HT1080 (cell line): ENCODE measurements at places on chromosomes 5 and 9. TPM values are rescaled to one million over a fixed set of nuclear protein-coding genes. Genes with fewer than 3 reads are reported as not detected.

GRCh38 chr5:130065617-130066016, 161.4 kb downstream of the CHSY3 start:
- no peak for DNase-seq

GRCh38 chr5:180649297-180650039, at the start of gene FLT4:
Gene FLT4 (minus strand): TSS chr5:180649600. CDS start chr5:180649545, 55 bp downstream.
- DNase-seq = no peak

- DNase-seq = no peak
Measured at GRCh38 chr9:127406799-127407491, 10.0 kb downstream of the SLC2A8 start.

- DNase-seq = peak; percentile 32
Measured at GRCh38 chr9:91532325-91532724, 108.7 kb upstream of the NFIL3 start.

DNA sequence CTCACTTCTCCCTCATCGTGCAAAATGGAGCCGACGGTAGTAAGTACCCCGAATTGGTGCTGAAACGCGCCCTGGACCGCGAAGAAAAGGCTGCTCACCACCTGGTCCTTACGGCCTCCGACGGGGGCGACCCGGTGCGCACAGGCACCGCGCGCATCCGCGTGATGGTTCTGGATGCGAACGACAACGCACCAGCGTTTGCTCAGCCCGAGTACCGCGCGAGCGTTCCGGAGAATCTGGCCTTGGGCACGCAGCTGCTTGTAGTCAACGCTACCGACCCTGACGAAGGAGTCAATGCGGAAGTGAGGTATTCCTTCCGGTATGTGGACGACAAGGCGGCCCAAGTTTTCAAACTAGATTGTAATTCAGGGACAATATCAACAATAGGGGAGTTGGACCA, 979 bp downstream of the PCDHGA12 start:
- DNase-seq = no peak

GRCh38 chr9:21770871-21771560, 31.4 kb upstream of the MTAP start:
- DNase-seq = peak; percentile 81

DNA sequence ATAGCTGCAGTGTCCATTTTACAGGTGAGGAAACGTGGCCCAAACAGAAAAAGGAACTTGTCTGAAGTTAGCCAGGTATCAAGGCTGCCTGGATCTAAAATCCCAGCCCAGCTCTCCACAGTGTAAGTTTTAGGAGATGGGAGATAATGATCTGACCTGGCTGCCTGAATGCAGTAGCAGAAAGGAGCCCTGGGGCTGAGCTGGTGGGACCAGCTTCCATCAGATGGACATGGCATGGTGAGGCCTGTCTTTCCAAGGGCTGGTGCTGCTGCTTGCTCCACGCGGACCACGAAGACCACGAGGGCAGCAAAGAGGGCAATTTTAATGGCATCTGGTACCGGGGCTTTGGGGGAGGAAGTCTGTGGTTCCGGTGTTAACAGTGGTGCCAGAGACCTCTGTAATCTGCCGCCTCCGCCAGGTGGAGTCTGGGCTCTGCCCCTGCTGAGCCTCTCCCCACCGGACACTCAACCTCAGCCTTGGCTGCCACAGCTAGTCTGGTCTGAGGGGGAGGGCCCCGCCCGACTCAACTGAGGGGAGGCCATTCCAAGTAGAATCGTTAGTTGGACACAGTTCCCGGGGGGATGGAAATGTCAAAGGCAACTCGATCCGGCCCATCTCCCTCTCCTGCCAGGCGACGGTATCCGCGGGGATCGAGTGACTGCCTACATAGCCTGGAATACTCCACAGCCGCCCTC, 650 bp downstream of the MYORG start:
- peak; percentile 60 for DNase-seq

GRCh38 chr5:113056988-113057387, 80.4 kb downstream of the DCP2 start:
- DNase-seq = no peak

DNA sequence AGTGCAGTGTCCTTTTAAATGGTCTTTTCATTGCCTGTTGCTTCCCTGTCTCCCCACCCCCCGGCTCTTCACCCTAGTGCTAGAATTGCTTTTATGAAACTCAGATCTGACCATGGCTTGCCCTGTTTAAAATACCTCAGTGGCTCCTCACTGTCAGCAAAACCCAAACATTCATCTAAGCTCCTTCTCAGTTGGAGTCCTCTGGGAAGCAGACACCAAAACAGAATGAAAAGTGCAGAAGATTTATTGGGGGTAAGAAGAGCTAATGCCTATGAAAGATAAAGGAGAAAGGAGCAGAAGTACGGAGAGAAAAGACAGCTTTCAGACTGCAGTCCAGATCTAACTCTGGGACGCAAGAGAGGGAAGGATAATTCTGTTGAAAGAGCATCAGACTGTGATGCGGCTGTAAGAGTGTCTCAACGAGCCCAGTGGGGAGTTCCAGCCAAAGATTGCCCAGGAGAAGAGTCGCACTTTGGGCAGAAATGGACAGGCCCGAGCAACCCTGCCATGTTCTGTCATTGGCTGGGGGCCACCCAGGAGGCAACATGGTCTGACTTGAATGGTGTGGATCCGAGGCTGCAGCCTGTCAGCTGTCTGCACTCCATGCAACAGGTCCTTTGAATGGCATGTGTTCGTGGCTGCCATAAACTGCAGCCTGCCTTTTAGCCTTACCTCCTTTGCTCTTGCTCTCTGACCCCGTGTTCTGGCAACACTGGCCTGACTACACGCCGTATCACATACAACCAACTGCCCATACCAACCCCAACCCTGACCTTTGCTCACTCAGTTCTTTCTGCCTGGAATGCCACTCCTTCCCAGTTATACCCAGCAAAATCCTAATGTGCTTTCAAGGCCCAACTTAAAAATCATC, 55.9 kb downstream of the IRF1 start:
- no peak for DNase-seq

DNA sequence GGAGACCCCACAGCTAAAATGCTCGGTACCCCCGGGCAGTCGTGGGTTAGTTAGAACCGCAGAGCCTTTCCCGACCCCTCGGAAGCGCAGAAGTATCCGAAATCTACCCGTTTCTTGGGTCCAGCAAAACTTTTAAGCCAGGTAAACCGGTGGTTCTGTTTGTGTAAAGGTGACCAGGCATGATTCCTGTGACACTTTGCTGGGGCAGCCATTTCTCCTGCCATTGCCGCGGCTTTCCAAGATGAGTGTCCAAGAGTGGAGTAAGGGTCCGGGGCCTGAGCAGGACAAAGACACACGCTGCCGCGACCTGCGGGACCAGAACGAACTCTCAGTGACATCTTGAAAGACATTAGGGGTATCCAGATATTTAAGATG, 655 bp downstream of the MARVELD2 start:
- no peak for DNase-seq

GRCh38 chr5:115345344-115345743, 48.9 kb upstream of the CCDC112 start:
- DNase-seq = no peak

- DNase-seq = no peak
Measured at GRCh38 chr9:98142182-98142907, 23.3 kb upstream of the TRIM14 start.

- DNase-seq = no peak
Measured at GRCh38 chr5:175696855-175697198, 39.0 kb downstream of the HRH2 start.

DNA sequence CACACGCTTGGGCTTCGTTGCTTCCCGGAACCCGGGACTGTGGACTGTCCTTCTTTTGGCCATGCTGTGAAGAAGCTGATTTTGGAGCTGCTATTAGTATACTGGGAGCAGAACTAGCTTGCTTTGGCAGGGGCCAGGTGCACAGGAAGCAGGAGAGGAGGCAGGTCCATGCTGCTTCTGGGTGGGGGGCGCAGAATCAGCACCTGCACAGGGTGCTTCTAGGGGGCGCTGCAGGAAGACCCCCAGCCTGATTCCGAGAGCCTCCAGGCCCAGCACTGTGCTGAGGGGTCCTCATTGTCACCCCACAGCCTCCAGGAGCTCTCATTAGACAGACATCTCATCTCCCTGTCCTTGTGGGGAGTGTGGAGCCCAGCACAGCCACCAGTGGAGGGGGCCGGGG, 252.6 kb upstream of the IRX4 start:
- DNase-seq = no peak

- DNase-seq = peak; percentile 83
Measured at GRCh38 chr5:150065346-150065745, 21.0 kb downstream of the CSF1R start.

- DNase-seq = no peak
Measured at GRCh38 chr5:169299663-169300467, 1.1 kb downstream of the SLIT3 start.

DNA sequence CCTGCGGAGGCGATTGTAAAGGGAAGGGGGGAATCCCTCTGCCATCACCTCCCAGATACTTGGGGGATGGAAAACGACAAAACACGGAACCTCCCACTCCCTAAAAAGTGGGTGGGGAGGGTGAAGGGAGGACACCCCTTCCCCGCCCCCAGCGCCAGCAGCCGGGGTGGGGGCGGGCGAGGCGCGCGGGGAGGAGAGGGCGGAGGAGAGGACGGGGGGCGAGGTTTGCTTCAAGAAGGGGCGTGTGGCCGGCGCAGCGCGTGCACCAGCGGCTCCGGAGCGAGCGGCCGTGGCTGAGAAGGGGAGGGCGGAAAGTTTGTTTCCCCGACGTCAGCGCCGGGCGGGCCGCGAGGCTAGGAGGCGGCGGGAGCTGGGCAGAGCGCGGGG, at the start of gene PRRX2:
TSS of gene PRRX2 (plus strand) at position 259 of the 387 bp plus-strand sequence. CDS start 221 bp downstream, outside the sequence.
- no peak for DNase-seq

DNA sequence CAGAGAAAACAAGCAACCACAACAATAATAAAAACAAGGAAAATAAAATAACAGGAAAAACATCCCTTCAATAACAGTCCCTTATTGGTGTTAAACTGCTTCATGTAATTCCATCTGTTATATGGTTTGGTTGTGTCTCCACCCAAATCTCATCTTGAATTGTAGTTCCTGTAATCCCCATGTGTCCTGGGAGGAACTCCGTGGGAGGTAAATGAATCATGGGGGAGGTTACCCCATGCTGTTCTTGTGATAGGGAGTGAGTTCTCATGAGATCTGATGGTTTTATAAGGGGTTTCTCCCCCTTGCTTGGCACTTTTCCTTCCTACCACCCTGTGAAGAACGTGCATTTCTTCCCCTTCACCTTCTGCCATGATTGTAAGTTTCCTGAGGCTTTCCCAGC, 369.8 kb downstream of the TMEM232 start:
- DNase-seq = peak; percentile 17

GRCh38 chr5:170638051-170638450, 134.2 kb downstream of the KCNIP1 start:
- DNase-seq = no peak

GRCh38 chr5:33734537-33734936, 157.3 kb downstream of the ADAMTS12 start:
- peak; percentile 64 for DNase-seq

GRCh38 chr5:163407034-163407655, 30.2 kb upstream of the CCNG1 start:
- peak; percentile 18 for DNase-seq

DNA sequence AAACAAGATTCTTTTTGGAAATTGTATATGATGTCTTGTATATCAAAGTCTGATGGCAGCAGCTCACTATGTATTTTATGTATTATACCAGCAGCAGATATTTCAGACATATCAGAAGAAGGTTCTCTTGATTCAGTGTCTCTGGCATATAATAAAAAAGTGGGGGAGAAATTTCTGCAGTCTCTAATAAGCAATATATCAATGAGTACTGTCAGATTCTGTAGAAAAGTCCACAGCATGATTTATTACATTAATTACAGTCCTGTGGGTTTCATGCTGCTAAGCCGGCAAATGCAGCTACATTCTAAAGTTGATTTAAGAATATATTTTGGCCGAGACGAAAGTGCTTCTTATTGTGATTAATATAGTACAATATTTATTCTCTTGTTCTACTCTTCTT, 113.1 kb downstream of the KIAA1958 start:
- no peak for DNase-seq

DNA sequence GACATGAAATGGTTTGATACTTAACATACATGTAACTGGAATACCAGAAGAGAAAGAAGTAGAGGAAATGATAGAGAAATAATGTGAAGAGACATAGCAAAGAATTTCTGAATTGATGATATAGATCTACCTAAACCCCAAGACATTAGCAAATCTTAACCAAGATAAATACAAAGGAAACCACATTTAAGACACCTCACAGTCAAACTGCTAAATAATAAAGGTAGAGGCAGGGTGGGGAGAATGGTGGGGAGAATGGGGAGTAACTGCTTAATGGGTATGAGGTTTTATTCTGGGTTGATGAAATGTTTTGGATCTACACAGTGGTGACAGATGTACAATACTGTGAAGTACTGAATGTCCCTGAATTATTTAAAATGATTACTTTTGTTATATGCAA, 17.5 kb downstream of the CARNMT1 start:
- DNase-seq = no peak

DNA sequence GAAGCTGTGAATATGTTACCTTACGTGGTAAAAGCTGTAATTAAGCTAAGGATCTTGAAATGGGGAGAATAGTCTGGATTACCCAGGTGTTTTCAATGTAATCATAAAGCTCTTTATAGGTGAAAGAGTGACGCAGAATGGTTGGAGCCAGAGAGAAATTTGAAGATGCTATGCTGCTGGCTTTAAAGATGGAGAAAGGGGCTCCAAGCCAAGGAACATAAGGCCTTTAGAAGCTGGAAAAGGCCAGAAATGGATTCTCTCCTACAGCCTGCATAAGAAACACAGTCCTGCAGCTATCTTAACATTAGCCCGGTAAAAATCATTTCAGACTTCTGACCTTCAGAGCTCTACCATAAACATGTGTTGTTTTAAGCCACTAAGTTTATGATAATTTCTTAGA, 243.3 kb upstream of the VLDLR start:
- DNase-seq = no peak

The ENTPD8 gene
- total RNA-seq = not detected in 2 replicates

The ZNF883 gene
- 4.7 and 5.7 TPM in 2 replicates for total RNA-seq

The HRCT1 gene
- 2.4 and 3.2 TPM in 2 replicates for total RNA-seq

The TNFSF8 gene
- total RNA-seq = not detected in 2 replicates

The CHSY3 gene
- 10.5 and 11.8 TPM in 2 replicates for total RNA-seq

The DMRT3 gene
- total RNA-seq = not detected in 2 replicates

The ELAVL2 gene
- total RNA-seq = 0.45 TPM in 1 of 2 replicates, not detected in the other

The RASEF gene
- total RNA-seq = 0.14 and 0.73 TPM in 2 replicates

The SLC46A2 gene
- total RNA-seq = not detected in 2 replicates

The TRIM36 gene
- 4.2 and 5.8 TPM in 2 replicates for total RNA-seq

The LCN15 gene
- not detected in 2 replicates for total RNA-seq
